ENCODE measurements at places on chromosomes 12 and 14.

DNA sequence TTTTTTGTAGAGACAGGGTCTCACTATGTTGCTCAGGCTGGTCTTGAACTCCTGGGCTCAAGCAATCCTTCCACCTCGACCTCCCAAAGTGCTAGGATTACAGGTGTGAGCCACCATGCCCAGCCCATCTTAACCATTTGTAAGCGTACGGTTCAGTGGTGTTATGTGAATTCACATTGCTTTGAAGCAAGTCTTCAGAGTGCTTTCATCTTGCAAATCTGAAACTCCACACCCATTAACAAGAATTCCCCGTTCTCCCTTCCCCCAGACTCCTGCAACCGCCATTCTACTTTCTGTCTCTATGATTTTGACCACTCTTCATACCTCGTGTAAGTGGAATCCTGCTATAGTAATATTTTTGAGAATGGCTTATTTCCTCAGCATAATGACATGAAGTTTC, 24.9 kb upstream of the BICDL1 start:
- no peak for DNase-seq

DNA sequence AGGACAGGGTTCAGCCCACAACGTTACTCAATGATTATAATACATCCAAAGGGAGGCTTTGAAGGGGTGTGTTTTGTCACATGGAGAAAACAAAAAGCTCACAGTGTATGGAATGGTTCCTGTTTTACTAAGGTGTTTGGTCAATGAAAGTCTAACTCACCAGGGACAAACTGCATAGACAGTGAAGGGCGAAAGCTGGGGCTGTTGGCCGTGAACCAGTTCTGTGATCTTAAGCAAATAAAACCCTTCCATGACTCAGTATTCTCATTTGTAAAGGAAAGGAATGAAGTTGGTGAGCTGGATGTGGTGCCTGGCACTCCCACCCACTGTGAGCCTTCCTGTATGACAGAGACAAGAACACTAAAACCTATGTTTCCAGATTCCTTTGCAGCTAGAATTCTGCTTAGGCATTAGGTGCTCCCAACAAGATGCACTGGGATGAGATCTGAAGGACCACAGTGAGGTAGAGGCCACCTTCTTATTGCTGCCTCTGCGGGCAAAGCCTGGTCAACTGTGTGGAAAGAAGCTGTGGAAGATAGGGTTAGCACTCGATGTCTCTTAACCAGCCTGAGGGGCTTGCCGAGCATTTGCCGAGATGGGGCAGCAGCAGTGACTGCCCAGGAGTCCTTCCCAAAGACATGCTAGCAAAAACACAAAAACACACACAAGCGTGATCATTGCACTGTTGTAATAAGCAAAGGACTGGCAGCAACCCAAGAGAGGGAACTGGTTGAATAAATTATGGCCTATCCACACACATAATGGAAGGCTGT, 48.5 kb downstream of the VCPKMT start:
- no peak for DNase-seq

GRCh38 chr12:106273491-106273890, 25.7 kb upstream of the CKAP4 start:
- no peak for DNase-seq

DNA sequence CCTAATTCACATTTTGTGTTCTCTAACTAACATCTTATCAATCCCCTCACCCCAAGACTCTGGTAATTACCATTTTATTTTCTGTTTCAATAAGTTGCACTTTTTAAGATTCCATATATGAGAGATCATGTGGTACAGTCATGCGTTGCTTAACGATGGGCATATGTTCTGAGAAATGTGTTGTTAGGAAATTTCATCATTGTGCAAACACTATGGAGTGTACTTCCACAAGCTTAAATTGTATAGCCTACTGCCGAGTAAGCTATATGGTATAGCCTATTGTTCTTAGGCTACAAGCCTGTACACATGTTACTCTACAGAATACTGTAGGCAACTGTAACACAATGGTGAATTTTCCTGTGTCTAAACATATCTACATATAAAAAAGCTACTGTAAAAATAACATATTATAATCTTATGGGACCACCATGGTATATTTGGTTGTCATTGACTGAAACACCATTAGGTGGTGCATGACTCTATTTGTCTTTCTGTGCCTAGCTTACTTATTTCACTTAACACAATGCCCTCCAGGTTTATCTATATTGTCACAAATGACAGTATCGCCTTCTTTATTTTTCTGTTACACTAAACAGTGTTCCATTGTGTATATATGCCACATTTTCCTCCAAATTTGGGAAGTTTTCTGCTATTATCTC, 473.4 kb upstream of the LMO3 start:
- DNase-seq: no peak

DNA sequence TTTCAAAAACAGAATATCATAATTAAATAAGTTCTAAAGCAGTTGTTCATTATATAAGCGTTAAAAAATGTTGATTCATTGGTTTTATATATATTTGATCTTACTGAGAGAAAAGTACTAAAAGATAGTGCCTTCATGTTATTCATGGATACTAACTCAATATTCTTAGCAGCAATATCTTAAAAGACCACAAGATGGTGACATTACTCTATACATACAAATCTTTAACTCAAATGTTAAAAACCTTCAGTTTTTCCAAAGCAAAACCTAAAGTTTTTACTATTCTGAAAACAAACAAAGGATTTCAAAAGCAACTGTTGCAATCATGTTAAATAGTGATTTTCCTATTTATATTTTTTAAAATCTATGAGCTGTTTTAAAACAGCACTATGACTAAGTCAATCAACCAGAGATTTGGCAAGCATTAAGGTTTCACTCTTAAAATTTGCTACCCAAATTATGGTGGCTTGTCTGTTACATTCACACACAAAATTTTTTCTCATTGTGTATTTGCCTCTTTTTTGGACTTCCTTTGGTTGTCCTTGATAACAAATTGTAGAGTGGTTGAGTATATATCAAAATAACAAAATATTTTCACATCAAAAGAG, 50.1 kb upstream of the RERGL start:
- DNase-seq: no peak

GRCh38 chr12:92574051-92574783, 128.6 kb upstream of the PLEKHG7 start:
- DNase-seq: no peak

DNA sequence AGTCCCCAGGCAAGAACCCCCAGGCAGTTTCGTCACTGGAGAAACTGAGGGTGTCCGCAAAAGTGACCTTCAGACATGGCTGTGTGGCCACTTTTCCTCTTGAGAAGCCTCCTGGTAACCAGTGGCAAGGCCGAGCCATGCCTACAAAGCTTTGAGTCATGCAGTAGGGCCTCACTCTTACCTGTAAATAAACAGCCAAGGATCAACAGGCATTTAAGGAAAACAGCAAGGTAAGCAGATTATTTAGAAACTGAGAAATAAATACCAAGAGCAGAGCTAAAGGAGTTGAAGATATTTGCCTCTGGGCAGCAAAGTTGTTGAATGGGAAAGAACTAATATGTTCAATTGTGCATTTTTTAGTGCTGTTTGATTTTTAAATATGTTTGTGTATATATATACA, 141.0 kb upstream of the BCL2L14 start:
- DNase-seq: no peak

DNA sequence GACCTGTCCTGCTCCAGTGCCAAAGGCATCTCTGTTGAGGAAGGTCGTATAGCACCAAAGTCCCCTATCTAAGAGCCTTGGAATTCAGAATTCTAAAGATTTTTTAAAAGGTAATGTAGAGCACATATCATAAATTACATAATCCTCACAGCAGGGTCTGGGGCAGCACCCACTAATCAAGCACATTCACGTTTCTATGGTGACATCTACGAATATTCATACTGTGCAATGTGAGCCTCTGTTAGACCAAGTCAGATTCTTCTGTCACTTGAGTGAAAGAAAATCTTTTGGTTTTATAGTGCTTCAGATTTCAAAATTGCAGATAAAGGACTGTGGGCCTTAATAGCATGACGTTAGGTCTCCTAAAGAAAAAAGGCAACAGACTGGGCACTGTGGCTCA, 13.1 kb upstream of the TMEM229B start:
- no peak for DNase-seq

DNA sequence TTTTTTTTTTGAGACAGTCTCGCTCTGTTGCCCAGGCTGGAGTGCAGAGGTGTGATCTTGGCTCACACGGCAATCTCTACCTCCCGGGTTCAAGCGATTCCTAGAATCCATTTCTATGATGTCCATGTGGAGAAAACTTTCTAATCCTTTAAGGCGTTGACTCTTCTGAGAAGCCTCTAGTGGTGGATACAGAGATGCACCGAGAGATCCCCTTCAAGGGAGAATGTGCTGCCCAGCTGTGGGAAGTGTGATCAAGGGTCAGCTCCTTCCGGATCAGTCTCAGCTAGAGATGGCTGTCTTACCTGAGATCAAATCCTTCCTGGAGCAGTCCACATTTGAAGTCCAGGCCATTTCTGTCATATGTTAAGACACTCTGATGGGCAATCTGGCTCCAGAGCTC, 92.7 kb upstream of the HECTD1 start:
- peak; percentile 22 for DNase-seq

Measured in HTR-8/SVneo (cell line).